ENCODE measurements at places on chromosomes 2 and 18.

- no peak for DNase-seq
These were observed 59.9 kb downstream of the TNP1 start for GRCh38 chr2:216799873-216800431.

- DNase-seq: no peak
These were observed 55.4 kb downstream of the BOLA3 start for GRCh38 chr2:74092275-74092674.

- DNase-seq: no peak
These were observed 32.7 kb downstream of the SIX3 start for GRCh38 chr2:44974064-44974715.

DNA sequence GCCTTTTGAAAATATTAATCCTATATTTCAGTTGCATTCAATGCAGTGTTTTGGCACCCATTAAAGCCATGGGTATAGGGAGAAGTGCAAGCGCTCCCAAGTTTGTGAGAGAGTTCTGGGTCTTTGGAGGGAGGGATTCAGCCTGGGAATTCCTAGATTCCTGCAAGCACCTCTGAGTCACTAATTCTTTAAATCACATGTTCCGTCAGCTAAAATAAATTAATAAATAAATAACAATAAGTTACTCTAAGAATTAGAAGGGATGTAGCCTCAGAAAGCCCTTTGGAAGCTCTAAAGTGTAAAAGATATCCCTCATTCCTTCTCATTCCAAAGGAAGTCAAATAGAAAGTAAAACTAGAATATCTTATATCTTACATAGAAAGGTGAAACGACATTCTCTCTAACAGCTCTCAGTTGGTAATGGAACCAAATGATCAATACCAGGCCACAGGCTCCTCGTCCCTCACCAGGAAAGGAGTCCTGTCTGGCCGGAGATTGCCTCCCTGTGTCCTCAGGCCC is 222.4 kb upstream of the RBBP8 start:
- DNase-seq: no peak

DNA sequence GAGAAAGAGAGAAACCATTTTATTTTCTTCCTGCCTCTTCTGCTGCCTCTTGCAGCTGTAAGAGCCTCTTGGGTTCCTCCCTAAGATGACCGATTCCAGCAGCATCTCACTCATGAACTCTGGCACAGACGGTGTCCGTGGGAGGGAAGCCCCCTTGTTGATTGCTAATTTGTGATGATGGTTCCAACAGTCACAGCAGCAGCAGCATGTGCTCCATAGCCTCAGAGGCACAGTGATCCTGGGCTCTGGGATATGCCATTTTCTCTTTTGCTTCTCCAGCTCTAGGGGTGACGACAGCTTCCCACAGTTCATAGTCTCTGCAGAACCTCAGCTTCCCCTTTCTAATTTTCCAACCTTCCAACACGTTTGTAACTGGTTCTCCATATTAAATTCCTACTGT is 324.2 kb upstream of the HS6ST1 start:
- DNase-seq: no peak

DNA sequence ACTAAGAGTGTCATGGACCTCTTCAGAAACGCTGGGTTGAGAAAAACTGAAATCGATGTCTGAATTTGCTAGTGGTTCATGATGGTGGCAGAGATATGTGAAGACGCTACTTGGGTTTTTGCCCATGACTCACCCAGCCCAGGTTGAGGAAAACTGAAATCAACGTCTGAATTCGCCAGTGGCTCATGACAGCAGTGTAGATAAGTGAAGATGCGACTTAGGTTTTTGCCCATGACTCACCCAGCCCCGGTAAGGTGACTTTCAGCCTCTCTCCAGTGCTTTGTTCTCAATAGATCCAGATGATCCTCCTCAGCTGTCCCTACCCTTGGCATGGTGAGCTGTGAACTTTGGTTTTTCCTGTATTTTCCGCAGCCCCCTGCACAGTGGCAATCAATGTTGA is 105.3 kb upstream of the SIX3 start:
- no peak for DNase-seq

- no peak for DNase-seq
These were observed 1371.5 kb upstream of the TMEFF2 start for GRCh38 chr2:193566276-193566675.

GRCh38 chr2:129895526-129896082 is 83.9 kb upstream of the RAB6C start:
- no peak for DNase-seq

DNA sequence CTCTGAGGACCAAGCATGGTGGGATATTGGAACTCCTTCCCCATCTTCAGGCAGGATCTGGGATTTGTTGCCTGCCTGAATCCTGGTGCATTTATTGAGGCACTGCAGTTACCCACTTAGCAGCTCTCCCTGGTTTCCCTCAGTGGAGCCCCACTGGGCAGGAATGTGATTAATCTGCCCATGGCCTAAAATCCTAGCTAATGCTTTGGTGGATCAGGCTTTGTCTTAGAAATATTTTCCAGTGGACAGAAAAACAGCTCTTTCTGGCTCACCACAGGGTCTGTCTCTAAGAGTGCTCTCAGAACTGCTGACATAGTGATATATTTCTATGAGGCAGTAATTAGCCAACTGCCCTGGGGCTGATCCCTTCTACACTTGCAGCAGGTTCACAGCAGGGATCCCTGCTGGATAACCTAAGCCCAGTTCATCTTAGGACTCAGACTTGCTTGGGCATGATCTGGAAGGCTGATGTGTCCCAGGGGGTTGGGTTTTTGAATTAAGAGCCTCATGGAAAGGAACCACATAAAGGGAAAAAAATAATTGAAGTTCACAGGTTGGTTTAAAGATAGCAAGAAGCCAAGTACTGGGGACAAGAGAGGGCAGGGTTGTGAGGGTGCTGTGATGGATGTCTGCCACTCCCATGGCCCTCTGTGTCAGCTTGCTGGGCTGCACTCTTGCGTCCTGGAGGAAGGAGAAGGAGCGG is 44.3 kb upstream of the ZDBF2 start:
- DNase-seq: no peak

GRCh38 chr2:74816540-74817303 is 17.2 kb upstream of the HK2 start:
- DNase-seq: no peak

DNA sequence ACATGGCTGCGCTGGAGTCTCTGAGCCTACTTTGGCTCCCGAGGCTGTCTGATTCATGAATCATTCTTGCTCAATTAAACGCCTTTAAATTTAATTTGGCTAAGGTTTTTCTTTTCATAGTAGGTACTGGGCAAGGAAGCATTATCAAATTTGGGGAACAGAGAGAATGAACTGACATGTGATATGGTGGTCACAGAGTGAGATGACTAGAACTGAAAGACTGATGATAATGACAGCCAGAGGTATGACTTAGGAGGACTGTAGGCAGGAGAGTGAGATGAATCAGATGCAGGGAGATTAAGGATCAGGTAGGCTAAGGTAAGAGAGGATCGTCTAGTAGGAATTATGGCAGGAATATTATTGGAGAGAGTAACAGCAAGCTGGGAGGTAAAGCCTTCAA is 40.9 kb upstream of the ST8SIA3 start:
- no peak for DNase-seq

- DNase-seq: no peak
These were observed 375 bp downstream of the WNT10A start for GRCh38 chr2:218880859-218881594.

- DNase-seq: no peak
These were observed 49.0 kb downstream of the UGP2 start for GRCh38 chr2:63890678-63891077.

GRCh38 chr2:79844011-79844410 is 331.2 kb downstream of the CTNNA2 start:
- DNase-seq: no peak

DNA sequence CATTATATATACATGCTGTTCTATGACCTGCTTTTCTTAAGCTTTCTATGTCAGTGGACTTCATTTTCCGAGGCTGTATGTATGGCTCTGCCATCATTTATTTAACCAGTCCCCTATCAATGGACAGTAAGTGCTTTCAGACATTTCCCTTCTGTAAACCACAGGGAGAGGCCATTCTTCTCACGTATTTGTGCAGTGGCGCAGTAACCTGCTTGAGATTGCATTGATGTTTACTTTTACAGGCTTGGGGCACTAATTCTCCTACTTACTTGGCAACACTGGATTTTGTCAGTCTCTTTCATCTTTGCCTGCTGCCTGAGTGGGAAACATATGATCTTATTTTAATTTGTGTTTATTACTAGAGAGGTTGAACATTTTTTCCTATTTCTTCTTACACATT is 52.1 kb downstream of the BOLA3 start:
- no peak for DNase-seq

DNA sequence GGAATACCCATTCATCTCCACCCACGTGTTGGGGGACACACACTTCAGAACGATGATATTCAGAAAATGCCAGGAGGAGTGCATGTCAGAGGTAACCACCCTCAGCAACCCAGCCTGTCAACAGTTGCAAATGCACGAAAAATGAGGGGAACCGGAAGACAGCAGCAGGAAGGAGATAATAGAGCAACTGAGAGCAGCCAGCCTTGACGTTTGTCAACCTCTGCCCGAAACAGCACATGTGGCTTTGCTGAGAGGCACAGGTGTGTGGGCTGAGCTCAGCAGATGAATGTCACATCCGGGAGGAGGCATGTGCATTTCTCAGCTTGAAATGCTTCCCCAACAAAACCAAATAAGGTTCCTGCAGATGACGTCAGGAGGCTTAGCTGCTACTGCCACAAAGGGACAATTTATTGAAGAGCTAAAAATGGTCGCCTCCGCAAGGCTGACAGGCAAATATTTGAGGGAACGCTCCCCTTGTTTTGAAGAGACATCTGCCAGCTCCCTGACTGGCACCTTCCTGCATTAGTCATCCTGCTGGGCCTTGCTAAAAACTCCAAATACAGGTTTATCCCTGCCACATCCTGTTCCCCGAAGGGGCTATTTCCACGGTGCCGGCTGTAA is 419.0 kb downstream of the NBAS start:
- peak; percentile 65 for DNase-seq

DNA sequence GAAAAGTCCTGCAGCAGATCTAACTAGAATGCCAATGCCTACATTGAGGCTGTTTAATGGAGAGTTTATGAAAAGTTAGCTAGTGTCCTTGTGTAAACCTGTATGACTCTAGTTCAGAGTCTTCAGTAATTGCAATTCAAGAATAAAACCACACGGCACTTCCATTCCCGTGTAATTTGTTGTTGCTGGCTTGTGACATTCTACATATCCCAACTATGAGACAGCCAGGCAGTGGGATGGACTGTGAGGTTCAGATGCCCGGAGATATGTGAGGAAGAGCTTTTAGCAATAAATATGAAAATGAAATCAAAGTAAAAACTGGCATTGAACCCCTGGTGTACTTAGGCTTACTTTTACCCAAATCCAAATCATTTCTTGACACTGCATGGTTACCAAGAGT is 263.4 kb downstream of the NEDD4L start:
- DNase-seq: no peak

- DNase-seq: no peak
These were observed 65.8 kb downstream of the CD8B2 start for GRCh38 chr2:106552921-106553320.

- no peak for DNase-seq
These were observed 76.7 kb upstream of the SLC8A1 start for GRCh38 chr2:40528564-40528963.

GRCh38 chr2:119257198-119257597 is 33.6 kb downstream of the STEAP3 start:
- DNase-seq: no peak

GRCh38 chr18:12333506-12334290 is 25.7 kb downstream of the TUBB6 start:
- no peak for DNase-seq

DNA sequence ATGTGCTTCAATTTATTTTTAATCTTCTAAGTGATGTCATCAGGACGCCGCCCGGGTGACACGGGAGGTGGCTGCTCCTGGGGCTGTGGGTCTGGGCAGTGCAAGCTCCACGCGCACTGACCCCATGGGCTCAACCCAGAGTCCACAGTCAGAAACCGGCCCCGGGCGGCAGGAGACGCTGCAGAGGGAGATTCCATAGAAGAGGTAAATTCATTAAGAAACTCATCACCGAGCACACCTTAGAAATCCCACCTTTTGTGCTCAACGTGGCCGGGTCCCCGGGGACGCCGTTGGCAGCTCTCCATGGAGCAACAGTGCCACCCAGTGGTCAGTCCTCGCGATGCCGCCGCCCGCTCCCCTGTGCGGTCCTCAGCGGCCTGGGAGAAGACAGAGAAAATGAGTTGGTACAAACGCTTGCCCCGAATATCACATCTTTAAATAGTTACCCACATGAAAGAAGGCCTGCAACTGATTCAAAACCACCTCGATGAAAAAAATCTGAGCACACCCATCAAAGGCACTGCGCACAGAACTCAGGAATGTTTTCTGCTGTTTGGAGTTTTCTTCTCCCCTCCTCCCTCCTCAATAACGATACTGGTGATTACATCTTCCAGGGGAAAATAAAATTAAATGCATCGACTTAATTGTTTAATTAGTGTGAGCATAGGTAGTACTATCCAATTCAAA is 92.6 kb downstream of the CMPK2 start:
- peak; percentile 15 for DNase-seq

DNA sequence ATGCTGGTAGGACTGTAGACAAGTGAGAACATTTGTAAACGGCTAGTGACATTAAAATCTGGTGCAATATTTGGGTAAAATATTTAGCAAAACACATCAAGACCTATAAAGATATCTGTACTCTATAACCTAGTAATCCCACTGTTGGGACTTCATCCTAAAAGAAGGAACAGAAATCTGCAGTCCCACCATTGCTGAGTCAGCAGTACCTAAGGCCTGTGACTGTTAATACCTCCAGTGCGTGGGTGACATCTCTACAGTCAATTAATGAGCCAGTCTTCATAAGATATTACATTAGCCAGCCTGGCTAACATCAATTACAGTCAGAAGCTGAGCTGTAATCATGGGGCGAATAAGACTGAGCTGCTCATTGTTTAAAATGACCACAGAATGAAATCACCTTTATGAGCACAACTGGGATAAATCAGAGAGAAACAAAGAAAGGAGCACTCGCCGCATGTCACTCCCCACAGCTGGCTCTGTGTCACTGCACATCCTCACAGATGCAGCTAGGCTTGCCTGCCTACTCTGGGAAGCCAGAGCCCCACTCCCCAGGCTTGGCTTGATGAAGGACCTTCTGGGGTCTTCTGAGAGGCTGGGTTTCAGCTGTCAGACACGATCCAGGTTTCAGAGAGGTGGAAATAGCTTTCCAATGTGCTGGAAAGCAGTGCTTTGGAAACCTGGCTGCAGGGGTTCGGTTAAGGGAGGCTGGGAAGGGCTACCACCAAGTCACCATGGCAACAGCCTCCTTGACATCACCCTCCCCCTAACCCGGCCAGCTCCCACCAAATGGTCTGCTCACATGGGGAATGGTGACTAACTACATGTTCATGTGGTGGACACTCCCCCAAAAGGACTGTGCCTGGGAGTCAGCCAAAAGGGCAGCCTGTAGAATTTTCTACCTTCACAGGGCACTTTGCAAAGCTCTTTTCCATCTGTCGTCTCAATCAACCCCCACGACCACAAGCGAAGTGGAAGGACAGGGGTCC is 145.0 kb downstream of the ZBTB7C start:
- no peak for DNase-seq

DNA sequence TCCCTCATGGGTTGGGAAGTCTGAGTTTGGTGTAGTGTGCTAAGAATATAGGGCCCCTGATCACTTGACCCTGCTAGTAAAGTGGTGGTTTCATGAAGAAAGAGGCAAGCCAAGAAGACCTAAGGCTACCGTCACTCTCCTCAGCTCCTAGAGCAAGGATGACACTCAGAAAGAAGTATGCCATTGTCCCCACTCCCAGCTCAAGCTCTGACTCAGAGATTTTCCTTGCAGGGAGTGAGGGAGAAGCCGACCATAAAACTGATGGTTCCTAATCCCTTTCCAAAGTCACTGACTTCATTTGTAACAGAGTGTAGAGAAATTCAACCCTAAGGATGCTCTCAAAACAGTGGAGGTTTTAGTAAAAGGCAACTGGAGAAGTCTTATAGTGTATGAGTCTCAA is 80.9 kb downstream of the ICA1L start:
- no peak for DNase-seq

GRCh38 chr18:26802330-26803200 is 62.9 kb downstream of the AQP4 start:
- DNase-seq: no peak
